ENCODE measurements at places on chromosomes 12 and 14. TPM values are rescaled to one million over a fixed set of nuclear protein-coding genes. Genes with fewer than 3 reads are reported as not detected.

Gene FBLN5
- total RNA-seq = 2.2 TPM

Gene SLC15A4
- total RNA-seq = 18.2 TPM

Gene PLD4
- total RNA-seq = not detected

Gene FERMT2
- 44.4 TPM for total RNA-seq

Gene PTGDR
- total RNA-seq = not detected

Gene RND1
- total RNA-seq = 14.4 TPM

Gene TCL1B
- total RNA-seq = not detected

Gene GLT8D2
- 0.74 TPM for total RNA-seq

Gene SLC7A7
- total RNA-seq = 10.1 TPM

Gene EML5
- total RNA-seq = 1.0 TPM

Gene SRRM4
- total RNA-seq = not detected

Gene CIROP
- total RNA-seq = not detected

Data from A549 treated with RU486 at 1 μM for 4 hours (cell line).